Urinary bladder (tissue), 4 donors: ENCODE measurements at places on chromosomes 5 and 9. TPM values are rescaled to one million over a fixed set of nuclear protein-coding genes. Genes with fewer than 3 reads are reported as not detected.

The NR2F1 gene
- 64.8 TPM for total RNA-seq

The MEGF10 gene
- 8.7 TPM for total RNA-seq

DNA sequence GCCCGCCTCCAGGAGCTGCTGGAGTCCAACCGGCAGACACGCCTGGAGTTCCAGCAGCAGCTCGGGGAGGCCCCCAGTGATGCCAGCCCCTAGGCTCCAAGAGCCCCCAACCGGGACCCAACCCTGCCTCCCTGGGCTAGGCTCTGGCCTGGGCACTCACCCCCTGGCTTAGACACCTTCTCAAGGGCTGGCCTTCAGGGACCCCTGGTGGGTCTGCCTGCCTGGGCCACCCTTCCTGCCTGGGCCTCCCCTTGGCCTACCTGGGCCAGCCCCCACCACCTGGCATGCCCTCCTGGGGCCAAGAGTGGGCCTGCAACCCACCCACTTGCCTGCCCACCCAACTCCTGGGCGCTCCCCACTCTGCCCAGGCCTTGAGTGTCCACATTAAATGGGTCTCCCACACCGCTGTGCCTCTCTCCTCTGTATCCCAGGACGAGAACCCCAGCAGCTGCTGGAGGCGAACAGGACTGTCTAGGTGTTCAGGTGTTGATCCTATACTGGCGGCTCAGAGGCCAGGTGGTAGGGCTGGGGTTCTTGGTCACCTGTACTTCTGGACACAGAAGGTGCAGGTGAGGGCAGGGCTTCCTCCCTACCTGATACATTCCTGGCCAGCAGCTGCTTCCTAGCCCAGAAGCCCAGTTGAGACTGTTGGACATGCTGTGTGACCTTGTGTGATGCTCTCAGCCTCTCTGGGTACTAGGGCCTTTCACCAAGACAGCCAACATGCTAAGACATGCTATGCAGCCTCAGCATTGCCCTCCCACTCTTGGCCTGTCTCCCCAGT is 3.6 kb downstream of the BBLN start:
- no peak for DNase-seq

GRCh38 chr9:38417003-38417945 is 7.0 kb downstream of the IGFBPL1 start:
- no peak for DNase-seq

DNA sequence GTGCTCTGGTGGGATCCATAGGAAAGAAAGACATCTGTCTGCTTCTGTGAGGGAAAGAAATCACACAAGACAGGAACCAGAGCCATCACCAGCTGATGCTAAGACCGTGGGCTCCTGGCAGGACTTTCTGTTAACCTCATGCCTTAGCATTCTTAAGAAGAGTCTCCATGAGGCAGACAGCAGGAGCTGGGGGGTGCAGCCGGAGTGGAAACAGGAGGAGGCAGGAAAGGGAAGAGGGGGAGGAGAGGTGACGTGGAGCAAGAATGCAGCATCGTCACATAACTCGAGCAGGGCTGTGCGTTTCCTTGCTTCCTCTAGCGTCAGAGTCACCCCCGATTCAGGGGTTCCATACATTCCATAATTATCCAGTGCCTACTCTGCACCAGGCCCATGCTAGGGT is 53.6 kb downstream of the ERGIC1 start:
- no peak for DNase-seq

- DNase-seq = no peak
Observed at GRCh38 chr9:105496826-105497225, 49.0 kb downstream of the FSD1L start.

DNA sequence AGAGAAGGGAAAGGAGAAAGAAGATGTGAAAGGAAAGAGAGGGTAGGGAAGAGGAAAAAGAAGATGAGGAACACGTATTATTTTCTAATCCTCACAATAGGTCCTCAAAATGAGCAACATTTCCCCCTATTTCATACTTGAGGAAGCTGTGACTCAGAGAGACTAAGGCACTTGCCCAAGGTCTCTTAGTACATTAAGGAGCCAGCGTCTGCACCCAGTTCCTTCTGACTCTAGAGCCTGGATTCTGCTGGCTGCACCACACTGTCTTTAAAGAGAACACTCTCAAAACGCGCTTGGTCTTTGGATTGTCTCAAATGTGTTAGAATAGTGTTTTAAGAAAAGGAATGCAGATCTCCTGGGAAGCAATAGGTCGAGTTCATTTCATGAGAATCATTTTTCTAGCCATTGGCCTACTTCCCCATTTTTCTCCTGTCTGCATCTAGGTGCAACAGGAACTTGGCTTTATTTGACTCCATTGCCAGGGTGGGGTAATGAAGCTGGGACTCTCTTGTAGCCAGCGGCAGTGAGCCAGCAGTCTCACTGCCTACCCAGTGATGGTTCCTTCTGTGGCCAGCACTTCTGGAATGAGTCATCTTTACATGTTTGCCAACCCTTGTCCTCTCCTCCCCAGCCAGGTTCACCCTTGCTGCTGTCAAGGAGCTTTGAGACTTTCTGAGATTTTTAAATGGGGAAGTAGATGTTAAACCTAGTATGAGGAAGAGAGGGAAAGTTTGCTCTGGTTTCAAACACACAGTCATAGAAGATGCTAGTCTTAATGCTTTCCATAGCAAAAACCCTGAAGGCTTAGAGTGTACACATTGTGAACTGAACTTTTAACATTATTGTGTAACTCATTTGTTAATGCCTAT is 82.7 kb downstream of the DOCK8 start:
- DNase-seq = no peak

- DNase-seq = no peak
Observed at GRCh38 chr5:115064380-115064779, 105.3 kb downstream of the TRIM36 start.

GRCh38 chr5:90793183-90793582 is 234.6 kb downstream of the ADGRV1 start:
- DNase-seq = no peak
